ENCODE measurements at places on chromosomes 3 and 15.

DNA sequence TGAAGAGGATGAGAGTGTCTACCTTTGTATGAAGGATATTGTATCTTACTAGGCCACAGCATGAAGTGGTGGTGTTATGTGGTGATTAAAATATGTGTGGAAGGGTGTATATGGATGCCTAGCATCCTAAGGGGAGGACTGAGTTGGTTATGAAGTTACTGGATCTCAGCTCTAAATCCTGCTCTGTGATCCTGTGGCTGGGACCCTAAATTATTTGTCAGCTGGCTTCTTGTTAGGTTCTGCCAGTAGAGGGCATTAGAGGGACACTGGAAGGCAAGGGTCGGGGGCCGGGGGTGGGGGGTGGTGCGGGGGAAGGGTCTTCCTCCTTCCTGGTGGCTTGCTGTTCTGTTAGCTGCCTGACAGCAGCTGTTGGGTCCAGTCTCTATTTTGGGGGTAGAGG lies 34.9 kb downstream of the MORF4L1 start:
- no peak for DNase-seq

DNA sequence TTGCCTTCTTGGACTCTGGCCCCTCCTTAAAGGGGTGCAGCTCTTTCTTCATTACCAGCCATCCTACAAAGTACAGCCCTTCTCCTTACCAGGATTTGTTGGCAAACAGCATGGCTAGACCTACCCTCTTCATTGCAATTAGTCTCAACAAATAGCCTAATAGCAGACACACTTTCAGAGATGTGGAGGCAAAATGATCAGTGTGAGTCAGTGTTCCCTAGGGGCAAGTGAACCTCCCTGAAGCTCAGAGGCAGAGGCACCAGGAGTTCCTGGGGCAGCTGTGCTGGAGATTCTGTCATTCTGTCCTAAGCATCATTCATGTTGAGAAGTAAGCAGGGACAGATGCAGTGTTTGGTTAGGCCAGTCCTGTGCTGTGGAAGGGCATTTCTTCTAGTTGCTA lies 14.6 kb upstream of the MECOM start:
- no peak for DNase-seq

GRCh38 chr3:72114773-72115172 lies 329.8 kb upstream of the PROK2 start:
- DNase-seq, result no peak

- DNase-seq, result no peak
Measured at GRCh38 chr3:184129012-184129411, 6.1 kb upstream of the EIF2B5 start.

- DNase-seq, result peak; percentile 88
Measured at GRCh38 chr15:99123713-99124451, 19.0 kb downstream of the SYNM start.

All from NCI-H524 treated with DMSO at 0.1 percent for 48 hours (cell line).